GM23338 (cell line): ENCODE measurements at places on chromosomes 16 and 17.

- DNase-seq = no peak
Observed at GRCh38 chr17:55699181-55699860, 23.3 kb downstream of the TMEM100 start.

DNA sequence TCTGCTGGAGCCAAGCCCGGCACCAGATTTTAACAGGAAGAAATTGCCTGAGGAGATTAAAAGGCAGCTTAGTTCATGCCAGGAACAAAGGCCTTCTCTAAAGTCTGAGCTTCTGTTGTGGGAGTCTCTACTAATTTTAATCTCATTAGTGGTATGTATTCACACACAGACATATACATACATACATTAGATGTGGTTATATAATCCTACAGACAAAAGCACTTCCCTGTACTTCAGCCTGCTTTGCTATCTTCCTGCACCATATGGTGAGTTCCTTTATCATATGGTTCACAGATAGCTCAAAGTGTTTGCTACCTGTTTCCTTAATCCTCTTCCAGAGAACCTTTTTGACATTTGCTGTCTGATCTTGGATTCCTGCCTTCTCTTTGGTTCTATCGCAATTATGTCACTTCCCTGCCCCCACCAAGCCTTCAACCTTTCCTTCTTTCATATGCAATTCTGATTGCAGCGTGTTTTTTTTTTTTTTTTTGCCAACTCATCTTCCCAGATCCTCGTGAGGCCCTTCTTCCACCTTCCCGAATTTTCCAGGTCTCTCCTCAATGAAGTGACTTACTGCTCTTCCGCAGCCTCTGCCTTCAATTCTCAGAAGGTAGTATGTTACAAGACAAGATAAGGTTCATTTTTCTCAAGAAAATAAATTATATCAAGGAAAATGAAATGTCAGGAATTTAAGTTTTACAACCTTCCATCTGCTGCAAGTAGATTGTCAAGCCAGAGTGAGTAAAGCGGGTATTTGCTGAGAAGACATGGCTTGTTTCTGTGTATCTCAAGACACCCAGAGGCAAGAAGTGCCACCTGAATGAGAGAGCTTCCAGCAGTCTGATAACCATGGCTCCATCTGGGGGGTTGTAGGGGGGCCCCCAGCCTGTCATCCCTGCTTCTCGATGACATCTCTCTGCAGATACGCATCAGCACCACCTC, 120.2 kb upstream of the CACNG3 start:
- DNase-seq = peak; percentile 77

- DNase-seq = no peak
Observed at GRCh38 chr16:83338138-83338537, 469.6 kb upstream of the HSBP1 start.

GRCh38 chr17:77391668-77392375, 251.1 kb downstream of the SEC14L1 start:
- peak; percentile 88 for DNase-seq

- DNase-seq = no peak
Observed at GRCh38 chr17:7416323-7416722, 3.8 kb upstream of the SPEM1 start.

GRCh38 chr17:60422162-60422665, at the start of gene CHCT1:
Gene CHCT1 (plus strand): TSS chr17:60422489. CDS start chr17:60422593, 104 bp downstream.
- peak; percentile 59 for DNase-seq

GRCh38 chr17:21530841-21531240, 154.7 kb downstream of the KCNJ12 start:
- no peak for DNase-seq

DNA sequence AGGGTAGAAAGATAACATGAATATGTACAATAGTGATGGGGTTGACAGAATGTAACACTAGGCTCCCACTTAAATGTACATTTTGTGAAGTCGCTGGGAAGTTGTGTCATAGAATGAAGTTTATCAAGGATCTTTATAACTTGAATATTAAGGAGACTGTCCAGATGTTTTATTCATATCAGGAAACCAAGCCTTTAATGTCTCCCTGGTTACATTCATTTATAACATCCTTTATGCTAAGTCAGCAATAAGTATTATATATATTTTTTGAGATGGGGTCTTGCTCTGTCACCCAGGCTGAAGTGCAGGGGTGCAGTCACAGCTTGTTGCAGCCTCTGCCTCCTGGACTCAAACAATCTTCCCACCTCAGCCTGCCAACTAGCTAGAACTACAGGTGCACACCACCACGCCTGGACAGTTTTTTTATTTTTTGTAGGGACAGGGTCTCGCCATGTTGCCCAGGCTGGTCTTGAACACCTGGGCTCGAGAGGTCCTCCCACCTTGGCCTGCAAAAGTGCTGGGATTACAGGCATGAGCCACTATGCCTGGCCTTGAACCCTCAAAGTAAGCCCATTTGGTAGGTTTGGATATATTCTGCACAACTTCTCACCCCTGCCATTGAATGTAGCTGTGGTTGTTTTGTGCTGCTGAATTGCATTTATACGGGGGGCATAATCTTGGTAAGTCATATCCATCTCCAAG, 14.1 kb downstream of the CLTC start:
- DNase-seq = no peak

DNA sequence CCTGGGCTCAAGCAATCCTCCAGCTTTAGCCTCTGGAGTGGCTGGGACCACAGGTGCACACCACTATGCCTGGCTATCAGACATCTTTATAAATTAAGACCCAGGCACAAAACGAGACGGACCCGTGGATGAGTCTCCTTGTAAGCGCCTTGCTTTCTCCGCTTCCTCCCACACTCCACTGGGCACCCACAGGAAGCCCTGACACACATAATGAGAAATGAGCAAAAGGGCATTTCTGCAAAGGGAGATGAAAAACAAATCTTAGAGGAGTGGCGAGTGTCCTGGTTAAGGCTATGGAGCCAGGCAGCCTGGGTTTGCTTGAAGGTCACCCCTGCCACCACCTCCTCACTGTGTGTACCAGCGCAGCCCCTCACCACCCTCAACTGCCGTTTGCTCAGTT, 56.3 kb downstream of the XYLT1 start:
- DNase-seq = no peak

- DNase-seq = peak; percentile 21
Observed at GRCh38 chr17:39622380-39623006, 4.3 kb upstream of the PPP1R1B start.

DNA sequence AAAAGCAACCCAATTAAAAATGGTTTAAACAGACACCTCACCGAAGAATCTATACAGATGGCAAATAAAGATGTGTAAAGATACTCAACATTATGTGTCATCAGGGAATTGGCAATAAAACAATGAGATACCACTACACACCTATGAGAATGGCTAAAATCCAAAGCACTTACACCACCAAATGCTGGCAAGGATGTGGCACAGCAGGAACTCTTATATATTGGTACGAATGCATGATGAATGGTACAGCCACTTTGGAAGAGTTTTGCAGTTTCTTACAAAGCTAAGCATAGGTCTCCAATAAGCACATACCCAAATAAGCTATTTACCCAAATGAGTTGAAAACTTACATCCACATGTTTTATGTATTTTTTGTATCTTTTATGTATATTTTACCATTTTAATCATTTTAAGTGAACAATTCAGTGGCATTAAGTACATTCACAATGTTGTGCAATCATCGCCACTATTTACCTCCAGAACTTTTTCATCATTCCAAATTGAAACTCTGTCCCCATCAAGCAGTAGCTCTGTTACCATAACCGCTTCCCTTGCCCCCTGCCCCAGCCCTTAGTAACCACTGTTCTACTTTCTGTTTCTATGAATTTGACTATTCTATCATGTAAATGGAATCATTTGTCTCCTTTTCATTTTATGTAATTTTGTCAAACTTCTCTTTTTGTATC, 6.7 kb upstream of the ALDH3A2 start:
- no peak for DNase-seq

- DNase-seq = no peak
Observed at GRCh38 chr16:71344315-71344905, 14.1 kb upstream of the CALB2 start.

DNA sequence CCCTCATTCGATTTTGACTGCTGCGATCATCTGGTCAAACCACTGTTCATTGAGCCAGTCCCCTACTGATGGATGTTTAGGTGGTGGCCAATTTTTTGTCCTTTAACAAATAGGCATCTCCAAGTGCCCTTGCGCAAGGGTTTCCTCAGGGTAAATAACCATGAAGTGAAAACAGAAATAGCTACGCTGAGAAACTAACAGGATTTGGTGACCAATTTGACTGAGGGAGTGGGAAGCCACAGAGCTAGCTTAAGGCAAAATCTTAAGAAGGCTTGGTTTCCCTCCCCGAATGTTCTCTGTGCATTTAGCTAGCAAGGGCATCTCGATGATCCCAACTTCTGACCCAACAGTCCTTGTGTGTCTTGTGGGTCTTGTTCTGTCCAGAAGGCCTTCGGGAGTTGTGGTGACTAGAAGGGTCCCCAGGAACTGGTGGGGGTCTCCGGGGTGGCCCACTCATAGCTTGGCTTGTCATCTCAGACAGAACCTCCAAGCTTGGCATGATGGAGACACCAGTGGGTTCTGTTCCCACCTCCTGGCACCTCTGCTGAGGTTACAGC, 117.2 kb downstream of the SOCS1 start:
- no peak for DNase-seq
